ENCODE measurements at places on chromosomes 1 and 21.

DNA sequence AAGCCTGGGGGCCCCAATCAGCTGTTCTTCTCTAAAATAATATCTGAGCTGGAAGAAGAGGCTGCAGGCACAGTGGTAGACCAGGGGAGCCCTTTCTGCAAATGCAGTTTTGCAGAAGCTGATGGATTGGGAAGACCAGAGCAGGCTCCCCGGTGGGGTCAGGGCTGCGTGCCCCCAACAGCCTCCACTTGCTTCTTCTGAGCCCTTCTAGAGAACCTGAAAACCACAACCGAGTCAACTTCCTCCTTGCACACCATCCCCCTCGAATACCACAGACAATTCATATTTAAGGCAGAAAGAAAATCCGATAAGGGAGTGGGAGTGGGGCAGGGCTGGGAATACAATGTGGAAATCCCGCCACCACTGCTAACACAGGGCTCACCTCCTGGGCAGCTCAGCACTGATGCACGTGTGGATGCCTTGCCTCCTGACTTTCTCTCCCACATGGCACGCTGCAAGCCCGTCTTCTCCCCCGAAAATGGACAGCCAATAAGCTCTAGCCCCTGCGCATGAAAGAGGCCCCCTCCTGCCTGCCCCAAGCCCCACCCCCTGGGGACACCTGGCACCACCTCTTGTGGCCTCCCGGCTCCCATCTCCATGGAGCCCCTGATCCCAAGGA is 25.4 kb upstream of the ALDH4A1 start:
- DNase-seq: no peak

- DNase-seq: no peak
Measured at GRCh38 chr1:13766592-13767564, 66.9 kb downstream of the PRDM2 start.

DNA sequence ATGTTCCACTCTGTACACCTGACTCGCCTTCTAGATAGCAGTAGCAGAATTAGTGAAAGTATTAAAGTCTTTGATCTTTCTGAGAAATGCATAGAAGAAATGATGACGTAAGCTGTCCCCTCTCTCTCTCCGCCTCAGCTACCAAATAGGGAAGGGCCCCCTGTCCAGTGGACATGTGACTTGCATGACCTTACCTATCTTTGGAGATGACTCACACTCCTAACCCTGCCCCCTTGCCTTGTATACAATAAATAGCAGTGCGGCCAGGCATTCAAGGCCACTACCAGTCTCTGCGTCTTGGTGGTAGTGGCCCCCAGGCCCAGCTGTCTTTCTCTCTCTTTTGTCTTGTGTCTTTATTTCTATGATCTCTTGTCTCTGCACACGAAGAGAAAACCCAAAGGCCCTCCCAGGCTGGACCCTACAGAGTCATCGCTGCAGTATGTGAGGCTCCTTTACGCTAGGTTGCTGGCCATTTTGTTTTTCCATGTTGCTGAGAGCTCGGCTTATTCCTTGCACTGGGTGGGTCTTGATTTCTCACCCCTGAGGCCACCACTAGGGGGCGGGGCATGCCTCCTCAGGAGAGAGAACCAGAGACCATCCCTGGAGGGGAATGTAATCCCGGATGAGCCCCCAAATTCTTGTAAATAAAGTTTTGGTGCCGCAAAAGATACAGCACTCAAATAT is 16.0 kb upstream of the ZBTB8B start:
- peak; percentile 12 for DNase-seq

DNA sequence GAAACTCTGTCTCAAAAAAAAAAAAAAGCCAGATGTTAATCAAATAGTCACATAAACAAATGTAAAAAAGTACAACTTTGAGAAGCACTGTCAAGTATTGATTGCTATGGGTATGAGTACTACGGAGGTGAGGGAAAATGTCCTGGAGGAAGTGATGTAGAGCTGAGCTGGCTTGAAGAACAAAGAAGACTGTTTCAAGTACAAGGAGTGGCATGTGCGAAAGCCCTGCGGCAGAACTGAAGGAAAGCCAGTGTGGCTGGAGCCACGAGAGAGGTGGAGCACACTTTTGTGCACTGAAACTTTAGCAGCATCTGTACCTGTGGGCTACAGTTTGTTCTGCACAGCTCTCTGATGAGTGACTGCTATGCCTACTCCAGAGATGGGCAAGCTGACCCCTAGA is 5.4 kb upstream of the RPS6KA1 start:
- DNase-seq: no peak

- DNase-seq: no peak
Measured at GRCh38 chr1:36573445-36573844, 90.7 kb upstream of the CSF3R start.

Measured in endothelial cell (in vitro differentiated cells).